Right cardiac atrium (tissue), 5 donors: ENCODE measurements at places on chromosomes 7 and 10. TPM values are rescaled to one million over a fixed set of nuclear protein-coding genes. Genes with fewer than 3 reads are reported as not detected.

DNA sequence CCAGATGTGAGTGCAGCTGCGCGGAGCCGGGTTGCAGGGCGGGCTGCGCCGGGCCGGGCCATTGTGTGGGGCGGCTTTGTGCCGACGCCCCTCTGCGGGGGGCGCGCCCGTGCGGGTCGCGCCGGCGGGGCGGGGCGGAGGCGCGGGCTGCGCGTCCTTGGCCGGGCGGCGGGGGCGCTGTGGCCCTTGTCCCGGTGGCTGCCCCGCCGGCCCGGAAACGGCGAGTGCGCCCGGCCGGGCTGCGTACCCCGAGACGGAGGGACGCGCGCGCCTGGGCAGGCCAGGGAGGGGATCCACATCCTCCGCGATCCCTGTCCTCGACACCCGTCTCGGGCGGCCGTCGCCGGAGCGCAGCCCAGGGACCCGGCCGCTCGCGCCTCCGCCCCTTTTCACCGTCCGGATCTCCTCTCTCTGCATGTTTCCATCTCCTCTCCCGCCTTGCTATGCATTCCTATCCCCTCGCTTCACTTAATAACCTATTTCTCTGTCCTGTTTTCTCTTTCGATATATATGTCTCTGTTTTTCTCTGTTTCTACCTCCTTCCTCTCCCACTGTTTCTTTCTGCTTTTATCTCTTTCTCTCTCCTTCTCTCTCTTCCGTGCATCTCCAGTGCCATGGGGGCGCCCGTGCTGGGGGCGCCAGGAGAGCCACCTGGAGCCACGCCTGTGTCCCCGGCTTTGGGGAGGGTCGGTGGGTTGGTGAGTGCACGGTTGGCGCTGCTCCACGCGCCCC, 765 bp downstream of the PFKFB3 start:
- peak; percentile 88 for DNase-seq

GRCh38 chr7:14158111-14158510, 168.6 kb upstream of the ETV1 start:
- DNase-seq = no peak

DNA sequence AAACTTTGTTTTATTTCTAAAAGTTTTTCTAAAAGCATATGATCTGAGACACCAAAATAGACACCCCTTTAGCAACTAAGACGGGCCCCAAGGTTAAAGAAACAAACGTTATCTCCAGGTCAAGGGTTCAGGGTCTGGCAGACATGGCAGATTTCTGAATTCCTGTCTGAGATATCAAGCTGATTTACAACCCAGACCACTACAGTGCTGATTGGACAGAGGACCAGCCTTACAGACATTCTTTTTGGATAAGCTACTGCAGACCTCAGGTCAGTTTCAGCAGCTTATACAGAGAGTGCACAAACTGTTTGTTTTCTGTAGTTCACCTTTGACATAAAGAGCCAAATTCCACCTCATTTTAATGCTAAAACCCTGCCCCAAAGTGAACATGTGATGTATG, 34.8 kb downstream of the SVOPL start:
- DNase-seq = no peak

DNA sequence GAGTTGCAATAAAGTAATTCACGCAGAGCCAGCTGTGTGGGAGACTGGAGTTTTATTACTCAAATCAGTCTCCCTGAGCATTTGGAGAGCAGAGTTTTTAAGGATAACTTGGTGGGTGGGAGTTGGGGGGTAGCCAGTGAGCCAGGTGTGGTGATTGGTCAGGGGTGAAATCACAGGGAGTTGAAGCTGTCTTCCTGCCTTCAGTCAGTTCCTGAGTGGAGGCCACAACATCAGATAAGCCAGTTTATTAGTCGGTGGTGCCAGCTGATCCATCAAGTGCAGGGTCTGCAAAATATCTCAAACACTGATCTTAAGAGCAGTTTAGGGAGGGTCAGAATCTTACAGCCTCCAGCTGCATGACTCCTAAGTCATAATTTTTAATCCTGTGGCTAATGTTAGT, 3.3 kb upstream of the CYP51A1 start:
- no peak for DNase-seq

GRCh38 chr10:17645621-17646345, 1.8 kb downstream of the STAM start:
- no peak for DNase-seq

DNA sequence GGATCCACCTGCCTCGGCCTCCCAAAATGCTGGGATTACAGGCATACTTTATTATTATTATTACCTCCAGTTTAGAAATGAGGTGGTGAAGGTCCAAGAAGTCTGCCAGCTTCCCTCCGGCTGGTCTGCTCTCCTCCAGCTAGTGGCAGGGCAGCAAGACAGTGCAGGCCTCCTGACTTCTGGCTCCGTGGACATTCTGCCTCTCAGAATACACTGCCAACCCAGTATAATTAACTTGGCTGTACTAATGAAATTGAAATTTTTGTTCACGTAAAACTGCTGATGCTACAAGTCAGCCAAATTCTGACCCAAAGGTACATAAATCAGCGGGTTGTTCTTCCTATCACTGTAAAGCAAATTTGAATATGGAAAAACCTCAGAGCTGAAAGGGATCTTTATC, 7.6 kb upstream of the PDE1C start:
- DNase-seq = no peak

- no peak for DNase-seq
Observed at GRCh38 chr7:139703487-139704307, 74.1 kb downstream of the HIPK2 start.

GRCh38 chr10:98139431-98139830, 5.0 kb downstream of the R3HCC1L start:
- no peak for DNase-seq

DNA sequence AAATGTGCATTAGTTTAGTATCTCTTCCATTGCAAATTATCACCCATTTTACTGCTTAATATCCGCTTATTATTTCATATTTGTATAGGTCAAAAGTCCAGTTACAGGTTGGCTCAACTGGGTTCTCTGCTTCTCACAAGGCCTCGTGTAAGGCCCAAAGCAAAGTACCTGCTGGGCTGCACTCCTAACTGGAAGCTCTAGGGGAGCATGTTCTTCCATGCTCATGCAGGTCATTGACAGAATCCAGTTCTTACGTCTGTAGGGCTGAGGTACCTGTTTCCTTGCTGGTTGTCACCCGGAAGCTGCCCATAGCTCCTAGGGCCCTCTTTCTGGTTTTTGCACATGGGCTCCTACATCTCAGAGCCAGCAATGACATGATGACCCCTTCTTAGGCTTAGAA, 79.6 kb downstream of the RAPGEF5 start:
- DNase-seq = no peak

GRCh38 chr10:56823849-56824248, 462.8 kb upstream of the ZWINT start:
- no peak for DNase-seq

GRCh38 chr10:105148456-105148855, 507.4 kb downstream of the SORCS3 start:
- no peak for DNase-seq

DNA sequence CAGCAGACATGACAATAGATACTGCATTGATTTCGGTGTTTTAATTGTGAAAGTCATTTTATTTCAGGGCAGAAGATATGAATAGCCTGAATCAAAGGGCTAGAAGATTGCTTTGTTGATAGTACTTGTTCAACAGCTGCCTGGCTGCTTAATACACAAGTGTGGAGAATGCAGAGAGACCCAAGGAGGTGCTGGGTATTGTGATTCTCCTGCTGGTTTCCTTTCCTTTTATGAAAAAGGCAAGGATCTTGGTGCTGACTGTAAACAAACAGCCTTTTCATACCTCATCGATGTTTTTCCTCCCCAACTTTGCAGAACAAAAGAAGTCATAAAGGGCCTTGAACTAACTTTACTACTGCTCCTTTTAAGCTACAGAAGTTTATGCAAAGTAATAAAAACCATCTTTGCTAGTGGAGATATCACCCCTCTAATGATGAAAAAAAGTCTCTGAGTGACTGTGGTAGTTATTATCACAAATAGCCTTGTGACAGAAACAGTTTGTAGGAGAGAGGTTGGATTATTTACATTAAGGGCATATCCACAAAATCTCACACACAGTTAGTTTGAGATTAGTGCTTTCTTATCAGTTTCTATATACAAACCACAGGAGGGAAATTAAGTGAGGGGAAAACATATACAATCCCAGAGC, 800.0 kb downstream of the LRMDA start:
- no peak for DNase-seq

- no peak for DNase-seq
Observed at GRCh38 chr7:102833343-102833742, 79.5 kb upstream of the LRRC17 start.

DNA sequence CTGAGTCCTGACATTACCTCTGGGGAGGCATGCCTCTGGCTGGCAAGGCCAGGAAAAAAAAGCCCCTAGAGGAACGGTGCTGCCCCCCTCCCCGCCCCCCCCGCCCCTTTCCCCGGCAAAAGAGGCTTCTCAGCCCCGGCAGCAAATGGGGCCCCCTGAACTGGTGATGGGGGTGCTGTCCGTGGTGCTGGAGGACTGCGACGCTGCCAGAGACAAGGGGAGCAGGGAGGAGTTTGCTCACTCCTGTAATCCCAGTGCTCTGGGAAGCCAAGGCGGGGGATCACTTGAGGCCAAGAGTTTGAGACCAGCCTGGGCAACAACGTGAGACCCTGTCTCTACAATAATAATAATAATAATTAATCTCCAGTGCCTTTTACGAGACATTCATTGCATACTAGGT, 23.7 kb downstream of the SRRM3 start:
- peak; percentile 69 for DNase-seq

DNA sequence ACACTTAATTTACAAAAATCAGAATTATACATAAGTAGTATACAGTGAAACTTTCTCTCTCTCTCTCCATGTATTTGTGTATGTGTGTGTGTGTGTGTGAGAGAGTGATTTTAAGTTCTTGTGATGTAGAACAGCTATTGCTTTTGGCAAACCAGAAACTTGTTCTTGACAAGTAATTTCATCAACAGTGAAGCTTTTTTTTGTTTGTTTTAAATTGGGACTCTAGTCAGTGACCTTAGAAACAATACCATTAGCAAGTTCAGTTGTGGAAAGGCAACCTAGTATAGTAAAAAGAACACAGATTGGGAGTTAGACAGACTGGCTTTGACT, 319.1 kb downstream of the PTEN start:
- no peak for DNase-seq

- DNase-seq = no peak
Observed at GRCh38 chr10:25177093-25177753, 2.4 kb downstream of the GPR158 start.

DNA sequence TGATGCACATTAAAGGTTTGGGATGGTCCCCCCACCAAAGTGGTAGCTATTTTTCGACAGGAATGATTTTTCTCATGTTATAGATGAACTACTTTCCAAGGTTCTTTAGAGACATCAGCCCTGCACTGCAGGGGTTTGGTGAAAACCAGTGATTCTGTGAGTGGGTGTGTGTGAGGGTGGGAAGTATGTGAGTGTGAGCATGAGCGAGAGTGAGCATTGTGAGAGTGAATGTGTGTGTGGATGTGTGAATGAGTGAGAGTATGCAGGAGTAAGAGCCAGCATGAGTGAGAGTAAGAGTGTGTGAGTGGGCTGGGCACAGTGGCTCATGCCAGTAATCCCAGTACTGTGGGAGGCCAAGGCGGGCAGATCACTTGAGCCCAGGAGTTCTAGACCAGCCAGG, 75.0 kb downstream of the GOLGA7B start:
- no peak for DNase-seq

DNA sequence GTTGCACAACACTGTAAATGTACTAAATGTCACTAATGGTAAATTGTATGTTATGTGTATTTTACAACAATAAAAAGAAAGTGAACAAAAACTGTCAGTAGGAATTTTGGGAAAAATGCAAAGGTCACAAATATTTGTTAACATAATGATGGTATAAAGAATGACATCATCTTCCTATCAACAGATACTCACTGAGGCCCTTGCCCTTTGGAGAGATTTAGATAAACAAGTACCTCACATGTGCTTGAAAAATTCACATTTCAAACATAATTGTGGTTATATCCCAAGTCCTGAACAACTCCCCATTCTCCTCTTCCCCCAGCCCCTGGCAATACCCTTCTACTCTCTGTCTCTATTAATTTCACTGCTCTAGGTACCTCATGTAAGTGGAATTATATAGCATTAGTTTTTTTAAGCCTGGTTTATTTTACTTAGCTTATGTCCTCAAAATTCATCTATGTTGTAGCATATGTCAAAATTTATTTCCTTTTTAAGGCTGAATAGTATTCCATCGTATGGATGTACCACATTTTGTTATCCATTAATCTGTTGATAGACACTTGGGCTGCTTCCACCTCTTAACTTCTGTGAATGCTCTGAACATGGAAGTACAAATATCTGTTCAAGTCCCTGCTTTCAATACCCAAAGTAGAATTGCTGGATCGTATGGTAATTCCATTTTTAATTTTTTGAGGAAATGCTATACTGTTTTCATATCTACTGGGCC, 90.5 kb downstream of the WIPF3 start:
- no peak for DNase-seq

DNA sequence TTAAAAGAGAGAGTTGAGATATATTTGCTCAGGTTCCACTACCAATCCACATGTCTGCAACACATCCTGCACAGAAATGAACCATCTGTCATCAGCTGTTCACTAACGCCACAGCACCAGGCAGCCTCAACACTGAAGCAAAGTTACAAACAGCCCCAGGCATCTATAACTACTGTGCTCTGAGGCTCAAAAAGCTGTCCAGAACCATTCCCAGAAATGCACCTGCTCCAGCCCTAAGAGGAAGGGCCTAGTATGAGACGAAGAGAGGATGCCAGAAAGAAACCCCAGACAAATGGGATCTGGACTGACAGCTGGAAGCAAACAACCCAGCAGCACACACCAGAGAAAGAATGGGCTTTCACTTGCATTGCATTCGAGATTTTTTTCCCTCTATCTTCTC, 159.3 kb downstream of the ELMO1 start:
- DNase-seq = no peak

DNA sequence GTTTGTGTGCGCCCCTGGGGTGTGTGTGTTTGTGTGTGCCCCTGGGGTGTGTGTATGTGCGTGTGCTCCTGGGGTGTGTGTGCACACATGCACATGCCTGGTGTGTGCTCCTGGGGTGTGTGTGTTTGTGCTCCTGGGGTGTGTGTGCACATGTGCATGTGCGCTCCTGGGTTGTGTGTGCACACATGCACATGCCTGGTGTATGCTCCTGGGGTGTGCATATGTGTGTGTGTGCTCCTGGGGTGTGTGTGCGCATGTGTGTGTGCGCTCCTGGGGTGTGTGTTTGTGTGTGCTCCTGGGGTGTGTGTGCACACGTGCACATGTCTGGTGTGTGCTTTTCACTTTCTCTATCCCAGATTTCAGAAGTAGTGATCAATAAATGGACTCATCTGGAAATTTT, 321.0 kb downstream of the WDR37 start:
- no peak for DNase-seq

GRCh38 chr10:17984056-17984455, 32.3 kb downstream of the SLC39A12 start:
- DNase-seq = no peak

- DNase-seq = no peak
Observed at GRCh38 chr7:70771451-70771850, 360.5 kb upstream of the GALNT17 start.

The VWDE gene
- total RNA-seq = 10.6 TPM
